ENCODE measurements at places on chromosomes 5 and 9.

GRCh38 chr5:95448789-95449188 is 57.6 kb downstream of the FAM81B start:
- no peak for DNase-seq

- no peak for DNase-seq
Measured at GRCh38 chr5:75536694-75537360, 25.1 kb downstream of the POLK start.

- no peak for DNase-seq
Measured at GRCh38 chr5:140084541-140084940, 29.4 kb upstream of the PURA start.

GRCh38 chr5:112800891-112801290 is 60.2 kb upstream of the SRP19 start:
- no peak for DNase-seq

GRCh38 chr9:132411091-132411508 is 1.1 kb downstream of the CFAP77 start:
- no peak for DNase-seq

DNA sequence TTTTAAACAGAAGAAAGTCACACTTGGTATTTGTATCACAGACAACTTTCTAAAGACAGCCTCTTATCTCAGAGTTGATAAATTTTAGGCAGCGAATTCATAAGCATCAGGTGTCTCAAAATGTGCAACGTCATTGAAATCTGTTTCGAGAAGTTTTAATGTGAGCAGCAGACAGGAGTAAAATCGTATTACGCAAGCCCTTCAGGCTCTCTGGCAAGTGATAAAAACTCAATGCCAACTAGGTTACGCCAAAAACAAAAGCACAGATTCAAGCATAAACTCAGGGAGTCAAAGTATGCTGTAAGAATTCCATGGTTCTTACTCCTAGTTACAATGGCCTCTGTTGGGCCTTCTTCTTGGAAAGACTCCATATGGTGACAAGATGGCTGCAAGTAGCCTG is 244.7 kb downstream of the SEMA5A start:
- no peak for DNase-seq

DNA sequence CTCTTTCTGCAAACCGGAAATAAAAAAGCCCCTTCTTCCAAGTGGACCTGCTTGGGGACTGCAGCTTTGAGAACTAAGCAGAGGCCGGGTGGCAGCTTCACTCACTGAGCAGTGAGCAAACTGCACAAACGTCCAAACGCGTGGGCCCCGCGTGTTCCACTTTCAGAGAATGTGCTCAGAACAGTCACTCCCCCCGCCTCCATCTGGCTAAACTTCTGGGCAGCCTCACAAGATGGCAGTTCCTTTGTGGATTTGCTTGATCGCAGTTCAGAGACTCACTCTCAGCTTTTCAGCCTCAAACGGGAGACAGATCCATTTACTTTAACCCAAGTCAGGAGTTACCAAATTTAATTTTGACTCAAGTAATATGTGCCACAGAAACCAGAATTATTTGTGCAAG is 216.6 kb downstream of the TLE1 start:
- DNase-seq = no peak

- DNase-seq = no peak
Measured at GRCh38 chr9:96253059-96253696, 48.8 kb downstream of the HSD17B3 start.

DNA sequence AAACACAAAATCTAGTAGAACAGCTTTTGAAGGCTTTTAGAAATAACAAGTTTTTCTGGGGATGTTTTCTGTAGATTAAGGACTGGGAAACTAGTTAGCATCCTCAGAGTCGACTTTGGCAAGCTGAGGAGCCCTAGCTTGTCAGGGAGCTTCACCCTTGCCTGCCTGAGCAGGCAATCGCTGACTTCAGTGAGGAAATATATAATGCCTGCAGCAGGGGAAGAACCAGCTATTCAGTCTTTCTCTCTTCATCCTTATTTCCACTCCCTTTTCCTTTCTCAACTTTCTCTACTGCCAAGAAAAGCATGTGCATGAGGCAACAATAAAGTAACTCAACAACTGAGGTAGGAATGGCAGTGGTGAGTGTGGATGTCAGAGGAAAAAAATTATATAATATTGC is 54.7 kb downstream of the PLK2 start:
- DNase-seq = no peak

DNA sequence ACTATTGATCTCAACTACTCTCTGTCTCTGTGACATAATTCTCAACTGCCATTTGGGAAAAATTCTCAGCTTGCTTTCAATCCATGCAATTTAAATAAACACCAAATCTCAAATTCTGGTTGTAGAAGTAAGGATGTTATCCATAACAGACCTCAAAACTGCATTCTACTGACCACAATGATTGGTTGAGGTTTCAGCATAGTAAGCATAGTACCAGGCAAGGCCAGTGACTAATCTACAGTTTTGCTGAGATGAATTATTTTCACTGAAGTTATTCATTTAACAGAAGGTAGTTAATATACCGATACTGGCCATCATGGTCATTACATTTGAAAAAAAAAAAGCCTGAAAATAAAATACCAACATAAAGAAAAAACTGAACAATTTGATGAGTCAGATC is 488.0 kb upstream of the CDH18 start:
- DNase-seq = no peak

DNA sequence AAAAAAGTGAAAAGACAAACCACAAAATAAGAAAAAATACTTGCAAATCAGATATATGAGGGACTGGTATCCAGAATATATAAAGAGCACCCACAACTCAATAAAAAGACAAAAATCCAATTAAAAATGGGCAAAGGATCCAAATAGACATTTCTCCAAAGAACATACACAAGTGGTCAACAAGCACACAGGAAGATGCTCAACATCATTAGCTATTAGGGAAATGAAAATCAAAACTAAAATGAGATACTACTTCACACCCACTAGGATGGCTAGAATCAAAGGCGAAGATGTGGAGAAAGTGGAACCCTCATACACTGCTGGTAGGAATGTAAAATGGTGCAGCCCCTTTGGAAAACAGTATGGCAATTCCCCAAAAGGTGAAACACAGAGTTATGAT is 21.1 kb upstream of the DPM2 start:
- no peak for DNase-seq

- DNase-seq = no peak
Measured at GRCh38 chr9:29740518-29740917, 2167.2 kb upstream of the C9orf72 start.

DNA sequence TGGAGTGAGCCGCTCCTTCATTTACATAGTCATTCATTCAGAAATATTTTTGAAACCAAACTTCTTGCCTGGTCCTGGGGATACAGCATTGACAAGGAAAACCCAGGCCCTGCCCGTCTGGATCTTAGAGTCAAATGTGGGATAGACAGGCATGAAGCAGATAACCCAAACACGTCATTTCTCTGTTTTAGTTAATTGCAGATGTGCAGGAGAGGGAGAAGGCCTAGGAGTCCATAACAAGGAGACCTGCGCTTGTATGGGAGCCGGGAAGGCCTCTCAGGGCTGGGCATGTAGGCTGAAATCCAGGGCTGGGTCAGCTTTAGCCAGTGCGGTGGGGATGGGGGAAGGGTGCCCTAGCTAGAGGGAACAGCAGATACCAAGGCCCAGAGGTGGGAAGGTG is 43.3 kb downstream of the PRRX2 start:
- DNase-seq = no peak

DNA sequence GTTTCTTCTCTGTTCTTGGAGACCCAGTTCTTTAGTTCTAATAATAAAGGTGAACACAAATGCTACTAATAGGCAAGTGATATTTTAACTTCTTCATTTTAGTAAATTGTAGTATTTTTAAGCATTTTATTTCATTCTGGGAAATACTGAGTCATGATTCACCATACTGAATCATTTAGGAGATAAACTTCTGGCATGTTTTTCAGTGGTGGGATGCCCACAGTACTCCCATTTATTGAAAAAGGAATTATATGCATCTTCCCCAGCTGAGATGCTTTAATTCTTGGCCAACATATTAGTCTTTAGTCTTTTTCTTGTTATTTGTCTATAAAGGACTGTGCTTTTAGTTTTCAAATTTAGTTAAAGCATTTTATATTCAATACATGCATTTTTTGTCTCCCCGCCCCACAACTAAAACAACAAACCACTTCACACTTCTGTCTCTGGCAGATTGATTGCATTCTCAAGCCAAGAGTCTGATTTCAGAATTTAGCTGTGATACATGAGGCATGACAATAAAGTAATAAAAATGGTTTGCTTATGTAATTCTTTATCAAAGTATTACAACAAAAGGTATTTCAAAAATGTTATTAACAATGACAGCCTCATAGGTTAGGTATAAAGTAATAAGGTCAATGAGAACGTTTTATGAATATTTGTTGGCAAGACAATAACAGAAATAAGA is 125.2 kb upstream of the CDH18 start:
- no peak for DNase-seq

DNA sequence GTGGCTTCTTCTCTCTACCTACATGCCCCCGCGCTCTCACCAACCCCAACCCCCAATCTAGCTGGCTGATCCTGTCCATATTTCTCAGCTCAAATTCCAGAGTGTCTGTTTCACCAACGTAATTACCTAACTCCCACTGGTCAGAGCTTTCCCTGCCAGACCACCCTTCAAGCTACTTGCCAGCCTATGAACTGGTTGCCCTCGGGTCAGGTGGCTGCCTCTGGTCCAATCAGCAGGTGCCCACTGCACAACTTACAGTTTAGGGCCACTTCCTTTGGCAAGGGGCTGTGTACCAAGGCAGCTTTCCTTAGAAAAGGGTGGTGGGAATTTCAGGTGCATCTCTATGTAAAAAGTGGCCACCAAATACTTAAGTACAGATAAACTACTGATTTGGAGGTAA is 92.2 kb upstream of the SLC30A5 start:
- DNase-seq = no peak

GRCh38 chr9:133372144-133372543 is 3.7 kb downstream of the SURF4 start:
- no peak for DNase-seq

GRCh38 chr5:116516021-116516420 is 58.6 kb downstream of the SEMA6A start:
- DNase-seq = no peak

DNA sequence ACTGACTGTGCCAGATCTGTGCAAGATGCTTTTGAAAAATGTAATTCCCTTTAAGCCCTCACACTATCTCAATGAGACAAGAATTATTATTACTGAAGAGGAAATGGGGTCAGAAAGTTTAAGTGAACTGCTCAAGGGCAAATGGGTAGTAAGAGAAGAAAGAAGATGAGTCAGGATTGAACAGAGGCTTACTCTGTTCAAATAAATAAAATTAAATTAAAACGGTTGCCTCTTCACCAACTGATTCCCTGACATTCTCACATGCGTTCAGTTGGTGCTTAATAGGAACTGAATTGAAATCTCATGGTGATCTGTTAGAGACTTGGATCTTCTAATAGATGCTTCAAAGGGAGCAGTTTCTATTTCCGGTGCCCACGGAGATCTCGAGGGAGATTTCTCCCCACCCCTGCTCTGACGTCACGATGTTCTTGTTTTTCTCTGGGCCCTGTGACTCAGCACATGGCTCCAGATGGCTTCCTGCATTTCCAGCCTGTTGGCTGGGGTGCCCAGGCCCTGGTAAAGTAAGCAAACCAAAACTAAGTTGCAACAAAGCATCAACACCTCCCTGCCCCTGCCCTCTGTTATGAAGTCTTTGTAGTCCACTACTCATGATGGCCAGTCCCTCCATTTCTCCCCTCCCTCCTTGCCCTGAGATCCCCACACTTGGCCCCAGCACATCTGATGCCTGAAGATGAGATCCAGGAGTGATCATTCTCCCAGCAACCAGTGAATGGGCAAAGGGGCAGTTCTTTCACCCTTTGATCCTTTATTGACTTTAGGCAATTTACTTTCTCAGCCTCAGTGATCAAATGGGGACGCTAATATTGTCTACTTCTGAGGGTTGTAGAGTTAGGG is 106.1 kb upstream of the CPEB4 start:
- peak; percentile 44 for DNase-seq

DNA sequence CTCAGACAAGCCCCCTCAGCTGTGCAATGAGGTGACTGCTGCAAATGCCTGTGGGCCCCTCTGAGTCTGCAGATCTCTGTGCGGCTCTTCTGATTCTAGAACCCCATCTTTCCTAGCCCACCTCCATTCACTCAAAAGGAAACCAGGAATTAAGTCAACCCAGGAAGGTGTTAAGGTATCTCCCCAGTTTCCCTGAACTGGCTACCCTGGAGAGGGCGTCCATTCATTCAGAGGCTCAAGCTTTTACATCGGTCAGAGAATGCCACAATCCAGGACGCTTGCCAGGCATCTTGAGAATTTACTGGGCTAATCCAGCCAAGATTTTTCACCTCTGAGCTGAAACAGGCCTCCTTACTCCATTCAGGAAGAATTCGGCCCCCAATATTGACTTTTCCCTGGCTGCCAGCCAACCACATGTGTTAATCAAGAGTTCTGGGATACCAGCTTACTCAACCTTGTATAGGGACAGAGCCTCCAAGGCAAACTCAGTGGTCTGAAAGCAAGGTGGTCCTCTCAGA is 889 bp upstream of the ADAMTS12 start:
- peak; percentile 20 for DNase-seq

GRCh38 chr5:74035521-74035937 is 409.5 kb downstream of the ARHGEF28 start:
- peak; percentile 67 for DNase-seq

- DNase-seq = peak; percentile 42
Measured at GRCh38 chr9:113511856-113512761, 48.6 kb downstream of the RGS3 start.

- DNase-seq = no peak
Measured at GRCh38 chr5:119417891-119418605, 34.2 kb upstream of the HSD17B4 start.

- no peak for DNase-seq
Measured at GRCh38 chr5:170510559-170510958, 6.7 kb downstream of the KCNIP1 start.

GRCh38 chr9:13588151-13589033 is 308.9 kb upstream of the MPDZ start:
- DNase-seq = no peak

- no peak for DNase-seq
Measured at GRCh38 chr9:68577774-68578591, 37.3 kb upstream of the TMEM252 start.

DNA sequence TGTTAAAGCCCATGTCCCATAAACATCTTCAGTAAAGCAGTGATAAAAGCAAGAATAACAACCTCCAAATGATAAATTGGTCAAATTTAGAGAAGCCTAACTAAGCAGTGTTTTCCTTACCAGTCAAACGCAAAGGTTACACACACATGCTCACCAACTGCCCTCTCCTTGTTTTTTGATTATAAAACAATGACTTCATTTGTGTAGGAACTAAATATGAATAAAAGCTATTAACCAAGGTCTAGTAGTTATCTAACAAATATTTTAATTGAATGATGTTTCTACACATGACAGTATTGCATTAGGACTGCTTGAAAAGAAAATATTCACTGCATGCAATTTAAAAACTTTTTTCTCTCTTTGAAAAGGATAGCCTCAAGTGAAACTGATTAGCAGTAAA is 36.7 kb downstream of the PCA3 start:
- DNase-seq = no peak

DNA sequence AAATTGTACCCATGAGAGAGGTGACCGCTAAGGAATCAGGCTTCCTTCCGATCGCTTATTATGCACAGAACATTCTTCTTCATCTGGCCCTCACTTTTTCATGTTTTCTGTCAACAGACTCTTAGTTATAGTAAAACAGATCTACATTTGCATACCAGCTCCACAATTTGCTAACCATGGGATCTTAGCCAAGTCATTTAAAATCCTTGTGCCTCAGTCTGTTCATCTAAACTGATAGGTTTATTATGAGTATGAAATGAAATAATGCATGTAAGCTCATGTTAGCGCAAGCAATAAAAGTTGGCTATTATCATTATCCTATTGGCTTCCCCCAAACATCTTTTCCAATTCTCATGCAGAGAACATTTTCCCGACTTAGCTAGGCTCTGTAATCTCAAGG is 42.3 kb downstream of the FGF1 start:
- DNase-seq = no peak

GRCh38 chr5:116605310-116606070 is 30.9 kb upstream of the SEMA6A start:
- DNase-seq = no peak

Measured in ACHN (cell line).